ENCODE measurements at places on chromosomes 6 and 20.
A peak's percentile ranks its signal among the peaks of the same experiment; 100 is the strongest.

DNA sequence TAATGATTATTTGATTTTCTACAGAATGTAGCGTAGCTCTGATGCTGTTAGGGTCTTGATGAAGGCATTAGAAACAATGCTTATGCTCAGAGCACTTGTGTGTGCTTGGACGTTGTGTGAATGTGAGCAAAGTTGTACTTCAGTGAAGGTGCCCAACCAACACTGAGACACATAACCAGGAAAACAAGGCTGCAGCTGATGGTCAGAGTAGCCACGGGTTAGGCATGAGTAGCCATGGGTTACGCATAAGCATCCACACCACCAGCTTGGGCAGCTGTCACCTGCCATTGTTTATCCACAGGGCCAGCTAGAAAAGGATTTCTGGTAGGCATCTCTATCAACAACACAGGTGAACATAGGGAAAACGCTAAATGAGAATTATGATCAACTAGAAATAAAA, 326.6 kb downstream of the NRN1 start:
- no peak for DNase-seq

GRCh38 chr6:155710704-155711103, 255.1 kb upstream of the NOX3 start:
- no peak for DNase-seq

DNA sequence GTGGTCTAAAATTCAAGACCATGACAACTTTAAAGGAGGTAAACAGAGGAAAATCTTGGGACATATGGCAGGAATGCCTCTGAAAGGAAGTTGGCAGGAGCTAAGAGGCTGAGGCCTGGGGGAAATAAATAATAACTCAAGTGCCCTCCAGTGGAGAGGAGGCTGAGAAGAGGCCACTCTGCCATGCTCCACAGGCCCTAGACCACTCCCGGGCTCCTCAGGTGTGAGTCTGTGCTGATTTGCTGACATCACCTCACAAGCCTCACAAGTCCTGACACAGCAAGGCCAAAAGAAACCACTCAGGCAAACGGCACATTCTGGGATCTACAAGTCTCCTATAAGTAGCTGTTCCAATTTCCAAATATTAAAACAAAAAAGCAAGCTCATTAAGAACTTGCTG, 91.0 kb upstream of the RIPOR2 start:
- DNase-seq: no peak

DNA sequence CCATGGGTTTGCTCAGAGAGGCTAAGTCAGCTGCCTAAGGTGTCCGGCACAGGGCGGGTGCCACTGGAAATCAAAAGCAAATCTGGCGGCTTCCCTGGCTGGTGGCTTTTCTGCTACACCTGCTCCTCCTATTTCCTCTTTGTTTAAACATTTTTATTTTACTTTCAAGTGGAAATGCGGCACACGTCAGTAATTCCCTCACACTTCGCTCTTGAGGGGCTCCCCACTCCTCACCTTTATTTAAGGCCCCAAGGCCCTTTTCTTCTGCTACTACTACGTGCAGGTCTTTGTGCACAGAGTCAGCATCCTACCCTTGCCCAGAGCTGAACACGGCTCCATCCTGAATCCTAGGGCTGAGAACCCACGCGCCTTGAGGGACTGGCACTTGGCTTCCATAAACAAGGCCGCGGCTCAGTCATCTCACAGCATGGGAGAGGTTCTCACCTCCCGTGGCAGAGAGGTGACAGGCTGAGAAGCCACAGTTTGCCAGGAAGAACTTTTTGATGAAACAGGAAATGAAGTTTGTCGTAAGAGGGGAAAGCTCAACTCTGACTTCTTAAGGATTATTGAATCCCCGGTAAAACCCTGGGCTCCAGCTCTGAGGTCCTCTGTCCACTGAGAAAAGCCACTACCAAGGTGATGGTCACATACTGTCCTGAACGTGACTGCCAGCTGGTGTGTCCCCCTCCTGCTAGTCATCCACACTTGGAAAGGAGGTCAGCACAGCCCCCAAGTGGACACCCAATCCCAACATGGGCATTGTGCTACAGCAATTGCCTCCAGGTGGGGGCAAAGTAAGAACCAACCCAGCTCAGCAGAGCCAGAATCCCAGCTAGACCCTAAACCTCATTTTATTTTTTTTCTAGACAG, 48.0 kb downstream of the NFATC2 start:
- DNase-seq: no peak

GRCh38 chr6:37137201-37138090, 32.5 kb upstream of the PIM1 start:
- no peak for DNase-seq

GRCh38 chr6:15458021-15458459, 204.8 kb downstream of the DTNBP1 start:
- no peak for DNase-seq

DNA sequence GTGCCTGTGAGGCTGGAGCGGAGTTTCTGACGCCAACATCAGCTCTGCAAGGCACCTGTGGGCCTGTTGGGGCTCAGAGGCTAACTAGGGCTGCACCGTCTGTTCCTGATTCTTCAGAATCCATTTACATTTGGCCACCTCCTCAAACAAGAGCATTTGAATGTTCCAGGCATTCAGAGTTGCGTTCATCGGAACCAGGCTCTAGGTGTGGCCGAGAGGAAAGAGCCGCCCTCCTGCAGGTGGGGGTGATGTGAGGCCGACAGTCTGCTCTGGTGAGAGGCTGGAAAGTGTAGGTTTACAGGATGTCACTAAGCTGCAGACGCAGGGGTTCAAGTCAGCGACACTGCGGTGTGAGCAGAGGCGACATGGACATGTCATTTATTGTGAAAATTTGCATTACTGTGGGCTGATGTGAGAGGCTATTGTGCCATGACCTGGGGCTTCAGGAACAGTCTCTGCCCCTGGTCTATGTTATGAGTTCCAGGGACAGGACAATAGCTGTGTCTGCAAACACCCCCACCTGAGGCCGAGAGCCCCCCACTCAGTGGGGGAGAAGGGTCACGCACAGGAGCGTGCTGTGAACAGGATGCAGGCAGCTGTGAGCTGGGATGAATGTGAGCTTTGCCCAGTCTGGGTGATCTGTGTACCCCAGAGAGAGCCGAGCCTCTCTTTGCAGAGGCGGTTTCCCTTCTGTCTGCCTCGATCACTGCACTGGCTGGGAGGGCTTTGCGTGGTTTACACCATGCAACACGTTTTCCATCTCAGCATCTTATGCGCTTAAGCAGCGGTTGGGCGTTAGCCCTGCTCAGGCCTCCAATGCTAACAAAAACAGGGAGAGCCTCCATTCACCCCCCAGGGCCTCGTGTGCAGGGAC, 21.1 kb downstream of the SLCO4A1 start:
- no peak for DNase-seq

- no peak for DNase-seq
Observed at GRCh38 chr6:159066483-159066882, 21.7 kb upstream of the TAGAP start.

GRCh38 chr6:169741344-169741743, 10.0 kb downstream of the DYNLT2 start:
- no peak for DNase-seq

DNA sequence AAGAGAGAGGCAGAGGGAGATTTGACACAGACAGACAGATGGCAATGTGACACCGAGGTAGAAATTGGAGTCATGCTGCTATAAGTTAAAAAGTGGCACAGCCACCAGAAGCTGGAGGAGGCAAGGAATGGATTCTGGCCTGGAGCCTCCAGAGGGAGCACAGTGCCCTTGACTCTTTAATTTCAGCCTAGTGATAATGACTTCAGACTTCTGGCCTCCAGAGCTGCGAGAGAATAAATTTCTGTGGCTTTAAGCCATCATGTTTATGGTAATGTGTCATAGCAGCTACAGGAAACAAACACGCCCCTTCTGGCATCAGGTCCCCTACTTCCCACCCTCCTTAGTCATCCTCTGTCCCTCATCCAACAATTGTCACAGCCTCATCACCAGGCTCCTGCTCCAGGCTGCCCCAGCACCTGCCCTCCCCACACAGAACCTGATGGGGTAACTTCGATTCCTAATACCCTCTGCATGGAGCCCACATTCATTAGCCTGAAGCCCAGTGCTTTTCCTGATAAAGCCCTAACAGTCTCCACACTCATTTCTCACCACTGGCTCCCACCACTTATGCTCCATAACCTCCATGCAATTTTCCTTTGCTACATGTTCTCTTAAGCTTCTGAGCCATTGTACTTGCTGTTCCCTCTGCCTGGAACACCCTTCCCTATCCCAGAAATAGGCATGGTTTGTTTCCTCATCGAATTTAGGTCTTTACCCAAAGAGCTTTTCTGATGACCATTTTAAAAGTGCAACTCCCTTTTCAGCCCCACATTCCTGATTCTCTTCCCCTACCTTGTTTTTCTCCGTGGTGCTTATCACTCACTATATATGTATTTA, 69.7 kb upstream of the TOX2 start:
- DNase-seq: no peak

DNA sequence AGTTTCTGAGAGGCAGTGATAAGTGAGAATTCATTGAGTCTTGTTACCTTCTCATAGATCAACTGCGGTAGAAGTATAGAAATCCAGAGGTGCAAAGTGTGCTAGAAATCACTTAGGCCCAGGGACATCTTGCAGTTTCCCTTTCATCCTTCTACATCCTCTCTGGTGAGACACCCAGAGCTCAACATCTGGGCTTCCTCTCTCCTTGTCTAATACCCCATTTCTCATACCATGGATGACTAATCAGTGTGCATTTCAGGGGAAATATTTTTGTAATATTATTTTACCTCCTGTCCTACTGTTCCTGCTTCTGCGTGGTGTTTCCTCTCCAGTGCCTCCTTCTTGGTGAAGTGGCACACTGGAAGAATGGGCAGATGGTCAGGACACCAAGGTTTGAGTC, 322.4 kb downstream of the TFAP2B start:
- DNase-seq: no peak

GRCh38 chr6:30769088-30769852, 24.9 kb upstream of the IER3 start:
- DNase-seq: no peak

GRCh38 chr6:2940010-2940850, 31.1 kb downstream of the SERPINB6 start:
- DNase-seq: no peak

GRCh38 chr6:14417377-14417776, 299.8 kb downstream of the CD83 start:
- DNase-seq: no peak

DNA sequence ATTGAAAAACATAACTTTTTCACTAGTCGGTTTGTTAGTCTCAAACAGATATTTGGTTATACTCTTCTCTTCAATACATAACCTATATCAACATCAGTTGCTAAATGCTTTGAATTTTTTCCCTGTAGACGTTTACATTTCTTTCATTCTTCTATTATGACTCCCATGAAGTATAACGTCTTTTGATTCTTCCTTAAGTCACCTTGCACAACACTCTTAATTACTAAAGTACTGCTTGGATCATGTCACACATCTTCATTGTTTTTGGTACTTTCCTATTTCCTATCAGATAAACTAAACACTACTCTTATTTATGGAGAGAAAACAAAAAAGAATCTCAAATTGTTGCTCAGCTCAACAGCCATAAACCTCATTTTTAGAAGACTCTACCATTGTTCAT, 23.0 kb upstream of the BMP5 start:
- DNase-seq: no peak

DNA sequence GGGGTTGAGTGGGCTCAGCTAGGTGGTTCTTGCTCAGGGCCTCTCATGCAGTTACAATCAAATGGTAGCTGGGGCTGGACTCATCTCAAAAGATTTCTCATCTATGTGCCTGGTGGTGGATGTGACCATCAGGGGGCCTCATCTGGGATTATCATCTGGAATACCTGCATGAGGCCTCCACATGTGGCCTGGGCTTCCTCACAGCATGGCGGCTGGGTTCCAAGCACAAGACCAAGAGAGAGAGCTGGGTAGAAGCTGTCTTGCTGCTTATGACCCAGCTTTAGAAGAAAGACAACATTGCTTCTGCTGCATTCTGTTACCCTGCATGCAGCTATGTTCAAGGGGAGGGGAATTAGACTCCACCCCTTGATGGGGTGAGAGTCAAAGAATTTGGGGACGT, 22.5 kb downstream of the ARHGAP40 start:
- no peak for DNase-seq

DNA sequence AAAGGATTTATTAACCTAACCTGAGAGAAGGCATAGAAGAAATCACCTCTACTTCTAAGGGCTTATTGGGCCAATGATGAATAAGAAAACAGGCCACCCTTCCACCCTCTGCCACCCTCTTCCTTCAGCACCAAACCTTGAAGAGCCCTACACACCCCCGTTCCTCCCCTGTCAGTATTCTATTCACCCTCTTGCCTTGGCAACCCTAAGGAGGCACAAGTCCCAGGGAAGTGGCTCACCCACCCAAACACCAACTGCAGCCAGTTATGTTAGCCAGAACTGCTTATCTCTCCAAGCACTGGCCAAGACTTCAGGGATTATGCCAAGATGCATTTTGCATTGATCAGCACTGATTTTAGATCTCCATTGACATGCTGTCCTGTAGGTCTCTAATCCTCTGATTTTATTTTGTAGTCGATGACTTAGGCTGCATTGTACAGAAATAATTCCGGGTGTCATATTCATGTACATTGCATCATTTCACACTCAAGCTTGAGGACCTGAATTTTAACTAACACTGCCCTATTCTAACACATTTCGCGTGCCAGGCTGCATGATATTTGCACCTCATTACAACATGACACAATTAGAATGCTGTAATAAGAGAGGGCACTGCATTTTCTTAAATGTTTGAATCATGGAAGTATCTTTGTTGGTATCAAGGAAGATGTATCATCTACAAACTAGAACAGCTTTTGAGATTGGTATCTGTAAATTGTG, 15.7 kb downstream of the CNKSR3 start:
- DNase-seq: no peak

- DNase-seq: no peak
Observed at GRCh38 chr6:53984163-53984562, 127.1 kb upstream of the MLIP start.

DNA sequence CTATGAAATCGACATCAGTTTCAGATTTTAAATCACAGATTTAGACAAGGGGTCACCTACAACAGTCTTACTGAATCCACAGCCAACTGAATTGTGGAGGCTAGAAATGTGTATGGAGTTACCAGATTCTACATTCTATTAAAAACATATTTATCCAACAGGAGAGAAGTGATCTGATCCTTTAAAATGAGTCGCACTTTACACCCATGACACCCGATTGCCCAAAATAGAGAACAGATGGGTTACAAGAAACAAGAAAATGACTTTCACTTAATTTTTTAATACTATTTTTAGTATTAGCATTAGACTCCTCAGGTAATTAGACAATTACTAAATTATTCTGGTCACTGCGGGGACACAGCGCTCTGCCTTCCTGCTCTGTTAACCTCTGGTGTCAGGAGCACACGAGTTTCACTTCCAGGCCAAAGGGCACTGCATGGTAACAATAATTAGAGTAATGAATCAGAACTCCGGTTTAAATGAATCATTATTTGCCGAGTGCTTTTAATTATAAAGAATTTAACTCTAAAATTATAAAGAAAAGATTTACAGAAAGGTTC, 108.6 kb downstream of the ATP9A start:
- no peak for DNase-seq

GRCh38 chr6:34055223-34055933, 90.5 kb downstream of the GRM4 start:
- DNase-seq: peak; percentile 28

- DNase-seq: no peak
Observed at GRCh38 chr6:54980511-54981275, 134.1 kb downstream of the FAM83B start.

GRCh38 chr20:62529896-62530642, 54.3 kb upstream of the GATA5 start:
- DNase-seq: no peak
